ENCODE measurements at places on chromosomes 11 and 22.

GRCh38 chr22:48496987-48497650 is 1330.6 kb downstream of the BRD1 start:
- DNase-seq = no peak

- DNase-seq = no peak
Observed at GRCh38 chr11:3855808-3856491, 486 bp downstream of the STIM1 start.

DNA sequence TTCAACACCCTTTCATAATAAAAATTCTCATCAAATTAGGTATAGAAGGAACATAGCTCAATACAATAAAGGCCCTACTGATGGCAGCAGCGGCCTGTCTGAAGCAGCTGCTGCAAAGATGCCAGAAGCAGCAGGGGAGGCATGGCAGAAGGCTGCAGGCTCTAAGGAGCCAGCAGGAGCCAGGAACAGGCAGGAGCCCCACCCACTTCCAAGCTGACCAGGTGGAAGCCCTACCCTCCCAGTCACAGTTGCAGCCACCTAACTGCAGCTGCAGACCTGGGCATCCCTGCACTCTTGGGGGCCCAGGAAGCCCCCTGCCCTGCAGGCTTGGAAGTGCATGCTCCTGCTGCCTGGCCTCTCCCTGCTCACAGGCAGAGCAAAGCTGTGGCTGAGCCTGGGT is 18.2 kb upstream of the OR6A2 start:
- DNase-seq = no peak

DNA sequence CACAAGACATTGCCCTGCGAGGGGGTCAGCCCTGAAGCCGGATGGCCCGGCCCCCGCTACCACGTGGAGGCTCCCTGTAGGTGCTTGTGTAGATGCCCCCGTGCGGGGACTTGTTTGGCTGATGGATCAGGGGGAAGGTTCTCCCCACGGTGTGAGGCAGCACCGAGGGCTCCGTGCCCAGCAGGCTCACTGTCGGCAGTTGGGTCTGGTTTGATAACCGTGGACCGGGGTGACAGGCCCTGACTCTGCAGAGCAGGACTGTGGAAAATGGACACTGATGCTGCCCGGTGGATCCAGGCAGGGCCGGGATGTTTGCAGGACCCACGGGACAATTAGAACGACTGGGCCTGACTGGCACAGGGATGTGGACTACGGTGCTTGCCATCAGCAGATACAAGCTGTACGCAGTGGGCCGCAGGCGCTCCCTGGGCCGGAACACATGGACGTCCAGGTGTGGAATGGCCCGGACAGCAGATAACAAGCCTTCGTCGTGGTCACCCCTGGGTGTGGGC is 19.0 kb downstream of the KCNQ1 start:
- no peak for DNase-seq

DNA sequence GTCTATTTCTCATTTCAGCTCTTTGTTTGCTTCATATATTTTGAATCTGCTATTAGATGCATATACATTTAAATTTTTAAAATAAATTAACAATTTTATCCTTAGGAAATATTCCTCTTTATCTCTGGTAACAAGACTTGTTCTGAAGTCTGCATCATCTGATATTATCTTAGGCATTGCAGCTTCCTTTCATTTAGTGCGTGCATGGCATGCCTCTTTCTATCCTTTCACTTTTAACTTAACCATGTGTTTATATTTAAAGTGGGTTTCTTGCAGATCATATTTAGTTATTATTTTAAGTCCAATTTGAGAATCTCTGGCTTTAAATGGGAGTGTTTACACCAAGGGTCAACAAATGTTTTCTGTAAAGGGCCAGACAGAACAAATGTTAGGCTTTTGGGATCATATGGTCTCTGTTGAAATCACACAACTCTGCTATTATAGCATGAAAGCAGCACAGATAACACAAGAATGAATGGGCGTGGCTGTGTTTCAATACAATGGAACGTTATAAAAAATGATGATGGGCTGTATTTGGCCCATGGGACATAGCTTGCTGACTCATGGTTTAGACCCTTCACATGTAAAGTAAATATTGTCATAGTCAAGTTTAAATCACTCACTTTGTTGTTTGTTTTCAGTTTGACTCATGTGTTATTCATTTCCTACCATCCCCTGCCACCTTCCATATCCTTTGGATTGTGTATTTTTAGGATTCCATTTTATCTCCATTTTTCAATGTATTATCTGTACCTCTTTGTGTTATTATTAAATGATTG is 83.9 kb upstream of the SNX19 start:
- DNase-seq = no peak

GRCh38 chr22:43566561-43567332 is 154.9 kb downstream of the MPPED1 start:
- DNase-seq = no peak

GRCh38 chr11:7154881-7155361 is 66.1 kb downstream of the RBMXL2 start:
- no peak for DNase-seq

DNA sequence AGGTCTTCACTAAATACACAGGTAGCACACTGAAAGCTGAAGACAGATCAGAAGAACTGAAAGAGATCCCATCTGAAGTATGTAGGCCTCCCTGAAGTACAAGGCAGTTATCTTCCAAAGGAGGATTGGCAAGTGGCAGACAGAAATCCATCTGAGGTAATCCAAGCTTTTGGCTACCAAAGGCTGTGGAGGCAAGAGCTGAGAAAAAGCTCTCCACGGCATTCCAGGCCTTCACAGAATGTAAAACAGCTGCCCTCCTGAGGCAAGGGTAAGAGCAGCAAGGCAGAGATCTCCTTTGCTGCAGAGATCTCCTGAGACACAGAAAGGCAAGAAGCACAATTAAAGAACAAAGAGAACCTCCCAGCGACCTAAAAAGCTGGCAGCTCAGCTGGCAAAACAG is 19.1 kb downstream of the PIK3C2A start:
- no peak for DNase-seq

- DNase-seq = no peak
Observed at GRCh38 chr11:10382518-10382917, 72.5 kb upstream of the AMPD3 start.

DNA sequence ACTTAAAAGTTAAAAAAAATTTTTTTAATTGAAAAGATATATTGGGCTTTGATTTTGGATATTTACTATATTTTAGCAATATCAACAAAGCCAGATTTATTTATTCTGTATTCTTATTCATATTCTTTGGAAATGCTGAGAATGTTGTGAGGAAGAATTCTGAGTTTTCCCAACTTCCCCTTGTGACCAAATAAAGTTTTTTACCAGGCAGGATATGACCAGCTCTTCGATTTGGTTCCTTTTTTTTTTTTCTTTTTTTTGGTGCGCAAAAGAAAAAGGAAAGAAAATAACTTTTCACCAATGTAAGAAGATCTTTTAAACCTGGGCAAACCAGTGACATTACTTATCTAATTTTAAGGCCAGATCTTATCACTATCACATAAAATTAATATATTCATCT is 12.9 kb downstream of the TCP11L1 start:
- DNase-seq = no peak

- DNase-seq = no peak
Observed at GRCh38 chr11:33063326-33063881, 24.0 kb downstream of the TCP11L1 start.

GRCh38 chr11:128927683-128928336 is 14.9 kb downstream of the TP53AIP1 start:
- DNase-seq = no peak

- no peak for DNase-seq
Observed at GRCh38 chr11:64123679-64124078, 42.2 kb downstream of the MACROD1 start.
